ENCODE measurements at places on chromosomes 1 and 21.

- DNase-seq: no peak
Observed at GRCh38 chr1:231329483-231329882, 8.2 kb downstream of the EXOC8 start.

- DNase-seq: no peak
Observed at GRCh38 chr1:219340796-219341195, 167.1 kb downstream of the LYPLAL1 start.

- no peak for DNase-seq
Observed at GRCh38 chr1:186904361-186904760, 75.6 kb downstream of the PLA2G4A start.

GRCh38 chr1:168050307-168050706 is 86.4 kb downstream of the GPR161 start:
- no peak for DNase-seq

- no peak for DNase-seq
Observed at GRCh38 chr1:172486805-172487454, 43.1 kb upstream of the PIGC start.

DNA sequence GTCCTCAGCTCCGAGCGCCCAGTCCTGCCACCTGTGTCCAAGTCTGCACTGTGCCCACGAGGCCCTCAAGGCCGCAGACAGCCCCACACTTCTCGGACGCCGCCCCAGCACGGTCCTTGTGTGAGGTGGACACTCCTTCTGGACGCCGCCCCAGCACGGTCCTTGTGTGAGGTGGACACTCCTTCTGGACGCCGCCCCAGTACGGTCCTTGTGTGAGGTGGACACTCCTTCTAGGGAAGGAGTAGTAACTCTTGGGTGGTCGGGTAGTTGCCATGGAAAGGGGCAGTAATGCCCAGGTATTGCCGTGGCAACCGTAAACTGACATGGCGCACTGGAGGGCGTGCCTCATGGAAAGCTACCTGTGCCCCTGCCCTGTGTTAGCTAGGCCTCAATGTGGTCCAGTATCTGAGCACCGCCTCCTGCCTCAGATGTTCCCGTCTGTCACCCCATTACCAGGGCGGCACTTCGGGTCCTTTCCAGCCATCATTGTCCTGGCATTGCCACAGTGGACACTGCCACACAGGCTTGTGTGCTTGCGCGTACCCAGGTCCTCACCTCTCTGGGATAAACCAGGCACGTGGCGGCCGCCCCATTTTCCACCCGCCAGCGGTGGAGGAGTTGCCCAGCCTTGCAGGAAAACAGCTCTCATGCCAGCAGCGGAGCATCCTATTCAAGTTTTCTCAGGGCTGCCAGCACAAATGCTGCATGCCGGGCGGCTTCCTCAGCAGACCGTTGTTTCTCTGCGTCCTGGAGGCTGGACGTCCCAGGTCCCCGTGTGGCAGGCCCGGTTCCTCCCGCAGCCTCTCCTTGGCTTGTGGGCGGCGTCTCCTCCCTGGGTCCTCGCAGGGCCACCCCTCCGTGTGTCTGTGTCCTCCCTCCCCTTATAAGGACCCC is 40.8 kb upstream of the POFUT2 start:
- no peak for DNase-seq

GRCh38 chr1:22491995-22492715 is 40.5 kb downstream of the ZBTB40 start:
- no peak for DNase-seq

GRCh38 chr1:207458414-207458813 is 4.3 kb downstream of the CR2 start:
- DNase-seq: no peak
